ENCODE measurements at places on chromosomes 7 and 10.
A peak's percentile ranks its signal among the peaks of the same experiment; 100 is the strongest.

DNA sequence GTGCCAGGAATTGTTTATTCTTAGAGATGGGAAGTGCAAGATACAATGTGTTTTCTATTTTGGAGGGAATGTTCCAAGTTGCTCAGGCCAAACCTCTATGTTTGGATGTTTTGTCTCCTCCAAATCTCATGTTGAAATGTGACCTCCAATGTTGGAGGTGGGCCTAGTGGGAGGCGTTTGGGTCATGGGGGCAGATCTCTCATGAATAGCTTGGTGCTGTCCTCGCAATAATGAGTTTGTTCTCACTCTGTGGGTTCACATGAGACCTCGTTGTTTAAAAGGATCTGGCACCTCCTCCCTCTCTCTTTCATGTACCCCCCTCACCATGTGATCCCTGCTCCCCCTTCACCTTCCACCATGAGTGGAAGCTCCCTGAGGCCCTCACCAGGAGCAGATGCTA lies 8.3 kb upstream of the GDF10 start:
- no peak for DNase-seq

GRCh38 chr7:25926451-25926850 lies 225.5 kb upstream of the NFE2L3 start:
- no peak for DNase-seq

- no peak for DNase-seq
Measured at GRCh38 chr10:17984056-17984455, 32.3 kb downstream of the SLC39A12 start.

GRCh38 chr10:58952747-58953466 lies 223.5 kb upstream of the PHYHIPL start:
- peak; percentile 34 for DNase-seq

GRCh38 chr7:96775046-96775445 lies 65.4 kb upstream of the SEM1 start:
- DNase-seq: no peak

DNA sequence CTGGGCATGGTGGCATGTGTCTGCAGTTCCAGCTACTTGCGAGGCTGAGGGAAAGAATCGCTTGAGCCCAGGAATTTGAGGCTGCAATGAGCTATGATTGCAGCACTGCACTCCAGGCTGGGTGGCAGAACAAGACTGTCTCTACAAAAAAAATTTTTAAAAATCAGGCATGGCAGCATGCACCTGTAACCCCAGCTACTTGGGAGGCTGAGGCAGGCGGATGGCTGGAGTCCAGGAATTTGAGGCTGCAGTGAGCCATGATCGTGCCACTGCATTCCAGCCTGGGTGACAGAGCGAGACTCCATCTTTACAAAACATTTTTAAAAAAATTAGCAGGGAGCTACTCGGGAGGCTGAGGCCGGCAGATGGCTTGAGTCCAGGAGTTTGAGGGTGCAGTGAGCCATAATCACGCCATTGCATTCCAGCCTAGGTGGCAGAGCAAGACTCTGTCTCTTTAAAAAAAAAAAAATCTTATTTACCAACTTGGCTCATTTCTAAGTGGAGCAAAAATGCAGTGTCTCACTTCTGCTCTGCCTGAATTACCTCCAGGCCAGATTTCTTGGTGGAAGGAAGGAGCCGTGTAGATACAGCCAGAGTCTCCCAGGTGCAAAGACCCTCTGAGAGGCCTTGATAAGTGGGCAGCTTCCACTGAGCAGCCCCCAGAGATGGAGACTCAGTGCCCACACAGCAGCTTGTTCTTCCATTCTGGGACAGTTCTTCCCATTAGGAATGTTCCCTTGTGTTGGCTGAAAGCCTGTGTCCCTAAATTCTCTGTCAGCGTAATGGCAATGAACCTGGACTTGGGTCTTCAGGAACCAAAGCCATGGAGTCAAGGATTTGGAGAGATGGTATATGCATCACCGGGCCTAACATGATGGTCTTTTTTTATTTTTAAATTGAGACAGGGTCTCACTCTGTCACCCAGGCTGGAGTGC lies 30.0 kb downstream of the GTF2IRD1 start:
- DNase-seq: no peak

- DNase-seq: no peak
Measured at GRCh38 chr10:53088961-53089360, 316.4 kb upstream of the MBL2 start.

GRCh38 chr7:143811-144453 lies 48.4 kb upstream of the FAM20C start:
- no peak for DNase-seq

Data from NCI-H748 treated with DMSO at 0.1 percent for 48 hours (cell line).